SK-MEL-5 (cell line): ENCODE measurements at places on chromosomes 6 and 20.
A peak's percentile ranks its signal among the peaks of the same experiment; 100 is the strongest.

DNA sequence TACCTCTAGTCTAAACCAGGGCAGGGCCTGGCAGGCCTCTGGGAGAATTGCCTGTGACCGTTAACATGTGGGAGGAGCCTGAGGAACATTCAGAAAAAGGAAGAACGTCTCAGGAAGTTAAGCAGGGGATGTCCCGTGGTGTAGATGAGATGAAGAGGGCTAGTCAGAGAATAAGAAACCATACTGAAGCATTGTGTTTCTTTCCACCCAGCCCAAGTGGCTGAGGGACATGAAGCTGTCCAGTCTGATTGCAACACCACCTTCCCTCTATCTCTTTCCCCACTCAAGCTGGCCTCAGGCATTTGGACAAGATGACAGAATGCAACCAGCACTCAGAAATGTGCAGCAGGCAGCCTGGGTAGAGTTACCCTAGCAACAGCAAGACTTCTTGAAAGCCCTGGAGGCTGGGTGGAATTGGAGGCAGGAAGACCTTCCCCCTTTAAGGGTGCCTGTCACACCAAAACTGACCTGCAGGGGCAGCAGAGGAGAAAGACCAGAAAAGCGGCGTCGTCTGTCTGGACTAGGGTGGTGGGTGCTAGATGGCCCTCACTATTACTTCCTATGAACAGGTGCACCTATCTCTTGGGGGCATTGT, 186.1 kb downstream of the UNC5CL start:
- peak; percentile 51 for DNase-seq

DNA sequence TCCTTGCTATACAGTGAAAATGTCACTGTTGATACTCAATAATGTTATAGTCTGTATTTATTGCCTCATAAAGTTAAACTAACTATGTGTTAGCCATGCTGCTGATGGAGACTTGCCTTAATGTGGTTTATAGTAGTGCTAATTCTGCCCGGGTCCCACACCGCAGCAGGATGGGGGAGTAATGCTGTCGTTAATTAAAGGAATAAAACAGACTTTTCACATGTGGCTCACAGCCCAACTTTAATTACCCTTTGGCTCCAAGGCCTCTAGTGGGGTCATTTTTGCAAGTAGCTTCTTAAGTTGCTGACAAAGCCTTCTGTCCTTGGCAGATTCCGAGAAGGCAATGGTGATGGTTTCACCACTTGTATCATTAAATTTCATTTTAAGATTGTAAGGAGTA, 634.3 kb downstream of the TBC1D32 start:
- DNase-seq: no peak

DNA sequence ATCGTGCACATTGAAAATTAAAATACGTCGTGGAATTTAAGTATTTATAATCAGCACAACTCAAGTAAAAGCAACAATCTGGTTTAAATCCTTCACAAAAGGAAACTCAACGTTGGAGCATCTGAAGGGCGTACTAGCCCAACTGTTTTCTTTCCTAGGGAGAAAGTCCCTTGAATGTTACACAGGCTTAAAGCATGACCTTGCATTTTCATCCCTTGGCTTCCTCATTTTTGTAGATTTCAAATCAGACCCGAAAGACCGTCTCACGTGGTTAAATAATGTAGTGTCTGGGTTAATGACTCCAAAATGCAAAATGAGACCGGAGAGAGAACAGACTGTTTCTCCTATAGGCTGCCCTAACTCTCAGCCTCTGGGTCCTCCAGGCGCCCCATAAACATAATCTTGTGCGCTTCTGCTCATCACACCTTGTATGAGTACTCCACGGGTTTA, 249.2 kb upstream of the RREB1 start:
- DNase-seq: no peak

- DNase-seq: no peak
Observed at GRCh38 chr6:106750946-106751345, 121.6 kb downstream of the QRSL1 start.

DNA sequence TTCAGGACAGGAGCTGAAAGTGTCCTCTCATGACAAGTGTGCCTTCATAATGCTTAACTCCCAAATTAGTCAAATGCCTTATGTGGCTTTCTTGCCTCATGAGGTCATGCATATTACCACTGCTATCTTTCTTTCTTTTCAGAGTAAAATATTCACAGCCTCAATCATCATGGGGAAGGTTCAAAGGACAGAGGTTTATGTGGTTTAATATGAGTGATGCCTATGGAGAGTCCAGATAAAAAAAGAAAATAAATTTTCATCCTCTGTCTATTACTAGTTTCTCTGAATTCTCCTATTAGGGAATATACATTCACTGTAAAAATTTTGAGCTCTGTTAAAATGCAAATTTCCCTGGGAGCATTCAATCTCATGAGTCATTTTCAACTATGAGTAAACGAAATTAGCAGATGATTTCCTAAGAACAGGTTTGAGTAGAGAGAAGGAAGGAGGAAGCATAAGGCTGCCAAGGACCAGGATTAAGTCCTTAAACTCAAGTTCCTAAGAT, 396.9 kb upstream of the ADGRB3 start:
- no peak for DNase-seq

GRCh38 chr20:15485519-15485918, 1087.7 kb downstream of the KIF16B start:
- no peak for DNase-seq

- DNase-seq: peak; percentile 97
Observed at GRCh38 chr6:136014454-136015437, 163.2 kb downstream of the PDE7B start.

GRCh38 chr6:161050134-161050765, 58.7 kb downstream of the MAP3K4 start:
- DNase-seq: no peak

GRCh38 chr20:2183381-2183780, 81.8 kb downstream of the STK35 start:
- DNase-seq: no peak

DNA sequence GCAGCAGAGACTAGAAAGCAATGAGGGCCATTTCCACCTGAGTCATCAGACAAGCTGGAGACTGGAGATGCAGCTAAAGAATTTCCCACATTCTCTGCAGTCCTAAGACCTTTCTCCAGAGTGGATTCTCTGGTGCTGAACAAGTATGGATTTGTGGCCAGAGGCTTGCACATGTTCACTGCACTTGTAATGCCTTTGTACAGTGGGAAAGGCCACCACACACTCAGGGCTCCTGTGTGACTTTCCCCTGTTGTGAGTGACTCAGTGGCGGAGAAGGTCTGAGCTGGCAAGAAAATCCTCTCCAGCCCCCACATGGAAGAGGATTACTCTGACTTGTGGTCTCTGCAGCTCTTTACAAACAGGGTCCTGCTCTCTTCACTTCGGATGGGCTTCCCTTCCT, 192.3 kb downstream of the C6orf118 start:
- no peak for DNase-seq

DNA sequence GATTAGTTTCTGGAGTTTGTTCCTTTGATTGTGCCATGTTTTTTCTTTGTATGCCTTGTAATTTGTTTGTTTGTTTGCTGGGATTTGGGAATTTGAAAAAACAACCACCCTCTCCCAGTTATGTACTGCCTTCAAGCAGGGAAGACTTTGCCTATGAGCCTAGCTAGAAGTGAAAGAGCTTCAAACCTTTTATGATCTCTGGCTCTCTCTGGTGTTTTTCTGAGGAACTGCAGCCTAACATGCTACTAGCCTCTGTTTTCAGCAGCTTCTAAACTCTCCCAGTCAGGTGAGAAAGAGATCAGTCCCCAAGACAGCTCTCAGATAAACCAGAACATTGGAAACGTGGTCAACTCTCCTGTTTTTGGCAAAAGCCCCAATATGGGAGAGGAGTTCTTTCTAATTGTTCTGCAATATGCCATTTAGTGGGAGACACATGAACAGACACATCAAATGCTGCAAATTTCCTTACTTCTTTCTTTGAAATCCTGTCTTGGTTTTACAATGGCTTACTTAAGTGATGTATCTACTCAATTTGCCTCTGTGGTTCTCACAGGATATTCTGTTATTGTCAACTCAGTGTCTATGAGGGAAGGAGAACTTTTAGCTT, 58.9 kb upstream of the SERINC1 start:
- peak; percentile 85 for DNase-seq

DNA sequence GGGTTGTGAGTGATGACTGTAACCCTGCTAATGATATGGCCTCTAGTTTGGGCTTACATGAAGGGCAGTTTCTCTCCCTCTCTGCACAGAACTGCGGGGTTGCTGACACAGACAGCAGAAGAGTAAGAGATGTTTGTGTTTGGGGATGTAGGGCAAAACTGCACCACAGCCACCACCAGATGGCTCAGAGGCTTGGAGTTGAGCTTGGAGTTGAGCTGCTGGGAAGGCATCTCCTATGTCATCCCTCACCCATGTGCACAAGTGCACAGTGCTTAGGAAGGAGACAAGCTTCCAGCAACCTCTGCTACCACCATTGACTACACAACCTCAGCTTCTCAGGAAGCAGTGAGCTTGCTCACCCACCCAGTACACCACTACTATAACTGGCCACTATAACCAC, 303.9 kb upstream of the DEFB112 start:
- peak; percentile 60 for DNase-seq

DNA sequence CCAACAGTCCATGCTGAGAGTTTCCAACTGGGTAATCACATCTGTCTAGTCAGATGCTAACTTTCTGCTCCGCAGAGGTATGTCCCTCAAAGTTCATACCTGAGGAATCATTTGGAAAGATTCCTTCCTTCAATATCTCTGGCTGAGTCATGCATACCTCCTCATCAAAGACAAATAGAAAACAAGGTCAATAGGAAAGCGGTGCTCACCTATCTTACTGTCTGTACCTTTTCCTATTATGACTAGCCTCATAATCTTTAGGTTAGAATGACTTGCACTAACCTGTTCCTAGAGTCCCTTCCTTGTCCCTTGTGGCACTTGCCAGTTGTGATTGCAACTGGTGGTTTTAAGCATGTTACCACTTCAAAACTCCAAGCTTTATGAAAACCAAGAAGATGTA, 78.2 kb upstream of the PTPRK start:
- no peak for DNase-seq

GRCh38 chr6:11654876-11655275, 117.3 kb downstream of the TMEM170B start:
- no peak for DNase-seq

- no peak for DNase-seq
Observed at GRCh38 chr20:51758978-51759544, 9.1 kb downstream of the ATP9A start.

DNA sequence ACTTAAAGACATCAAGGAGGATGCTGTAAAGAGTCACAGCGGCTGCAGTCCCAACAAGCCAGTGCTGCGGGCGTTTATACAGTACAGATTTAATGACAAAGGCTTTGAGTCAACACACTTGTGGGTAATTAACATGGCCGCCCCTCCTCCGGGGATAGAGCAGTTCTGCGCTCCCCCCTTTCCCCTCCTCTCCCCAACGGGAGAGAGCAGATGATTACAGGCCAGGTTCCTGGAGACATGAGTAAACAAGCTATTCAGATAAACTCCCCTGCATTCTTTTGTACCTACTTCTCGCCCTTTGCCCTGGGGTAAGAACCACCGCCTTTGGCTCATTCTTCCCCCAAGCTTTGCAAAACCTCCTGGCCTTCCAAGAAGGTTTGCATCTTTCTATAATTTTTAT, 23.6 kb upstream of the FABP7 start:
- no peak for DNase-seq

DNA sequence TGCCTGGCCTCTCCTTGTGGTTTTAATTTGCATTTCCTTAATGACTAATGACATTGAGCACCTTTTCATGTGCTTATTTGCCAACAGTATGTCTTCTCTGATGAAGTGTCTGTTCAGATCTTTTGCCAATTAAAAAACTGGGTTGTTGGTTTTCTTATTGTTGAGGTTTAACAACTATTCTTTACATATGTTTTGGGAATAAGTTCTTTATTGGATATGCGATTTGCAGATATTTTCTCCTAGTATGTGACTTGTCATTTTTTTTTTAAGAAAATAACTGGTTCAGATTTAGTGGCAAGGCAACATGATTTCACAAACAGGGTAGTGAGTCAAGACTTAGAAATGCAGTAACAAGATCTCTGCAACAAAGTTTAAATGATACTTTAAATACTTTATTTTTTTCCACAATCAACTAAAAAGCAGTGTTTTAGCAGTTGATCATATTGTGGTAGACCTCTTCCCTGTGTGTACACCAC, 67.8 kb downstream of the TIAM2 start:
- no peak for DNase-seq

GRCh38 chr6:4486568-4487315, 289.5 kb upstream of the CDYL start:
- no peak for DNase-seq

DNA sequence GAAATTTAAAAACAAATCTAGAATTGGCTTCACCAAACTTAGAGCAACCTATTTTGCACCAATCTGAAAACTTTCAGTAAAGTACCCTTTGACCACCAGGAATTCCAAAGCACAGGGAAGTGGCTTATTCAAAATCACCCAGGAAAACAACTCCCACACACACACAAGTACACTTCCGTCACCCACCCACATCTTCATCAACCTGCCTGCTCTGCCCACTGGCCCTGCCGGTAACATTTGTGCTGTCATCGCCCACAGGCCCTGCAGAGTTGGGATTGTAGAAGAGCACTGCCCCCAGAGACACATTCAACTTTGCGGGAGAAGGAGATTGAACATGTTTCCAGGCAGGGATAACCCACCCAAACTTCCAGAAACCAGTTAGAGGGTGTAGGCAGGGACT, 19.3 kb upstream of the SCML4 start:
- DNase-seq: no peak

DNA sequence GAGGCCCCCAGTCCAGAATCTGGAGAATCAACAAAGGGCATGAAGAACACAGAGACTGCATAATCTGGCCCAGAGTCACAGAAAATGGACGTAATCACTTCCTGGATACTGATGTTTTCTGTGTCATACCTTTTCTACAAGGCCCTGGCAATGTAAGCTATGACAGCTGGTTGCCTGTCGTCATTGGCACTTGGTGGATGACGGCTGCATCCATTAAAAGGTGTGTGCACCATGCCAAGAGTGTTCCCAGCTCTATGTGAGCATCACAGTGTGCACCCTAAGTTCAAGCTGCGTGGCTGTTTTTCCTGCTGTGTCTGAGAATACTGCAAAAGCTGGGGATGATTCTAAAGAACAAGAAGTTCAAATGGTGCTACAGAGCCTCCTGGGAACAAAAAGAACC, 275.2 kb upstream of the CNR1 start:
- no peak for DNase-seq

DNA sequence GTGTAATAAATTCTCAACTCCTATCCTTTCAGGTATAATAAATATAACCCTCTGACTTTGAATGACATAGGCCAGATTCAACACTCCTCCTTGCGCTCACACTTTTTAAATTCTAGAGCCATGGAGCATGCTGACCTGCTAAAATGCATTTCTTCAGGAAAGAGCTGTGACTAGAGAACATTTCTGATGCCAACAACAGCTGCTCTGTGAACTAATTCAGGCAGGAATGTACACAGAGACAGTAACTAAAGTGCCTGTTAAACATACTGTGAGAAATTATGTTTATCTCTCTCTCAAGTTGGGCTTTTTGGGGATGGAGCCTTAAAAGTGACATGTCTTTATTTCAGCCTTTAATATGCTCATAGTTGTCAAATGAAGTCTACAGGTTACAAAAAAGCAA, 8.3 kb downstream of the NHSL1 start:
- no peak for DNase-seq
